ENCODE measurements at places on chromosomes 7 and 10. TPM values are rescaled to one million over a fixed set of nuclear protein-coding genes. Genes with fewer than 3 reads are reported as not detected.

ASB10 gene
- not detected for polyA plus RNA-seq

STEAP2 gene
- not detected for polyA plus RNA-seq

PRKG1 gene
- polyA plus RNA-seq, result not detected

- DNase-seq, result no peak
Measured at GRCh38 chr10:21823617-21824016, 179.9 kb downstream of the DNAJC1 start.

GRCh38 chr7:140159497-140159896 lies 17.3 kb downstream of the KDM7A start:
- DNase-seq, result no peak

DNA sequence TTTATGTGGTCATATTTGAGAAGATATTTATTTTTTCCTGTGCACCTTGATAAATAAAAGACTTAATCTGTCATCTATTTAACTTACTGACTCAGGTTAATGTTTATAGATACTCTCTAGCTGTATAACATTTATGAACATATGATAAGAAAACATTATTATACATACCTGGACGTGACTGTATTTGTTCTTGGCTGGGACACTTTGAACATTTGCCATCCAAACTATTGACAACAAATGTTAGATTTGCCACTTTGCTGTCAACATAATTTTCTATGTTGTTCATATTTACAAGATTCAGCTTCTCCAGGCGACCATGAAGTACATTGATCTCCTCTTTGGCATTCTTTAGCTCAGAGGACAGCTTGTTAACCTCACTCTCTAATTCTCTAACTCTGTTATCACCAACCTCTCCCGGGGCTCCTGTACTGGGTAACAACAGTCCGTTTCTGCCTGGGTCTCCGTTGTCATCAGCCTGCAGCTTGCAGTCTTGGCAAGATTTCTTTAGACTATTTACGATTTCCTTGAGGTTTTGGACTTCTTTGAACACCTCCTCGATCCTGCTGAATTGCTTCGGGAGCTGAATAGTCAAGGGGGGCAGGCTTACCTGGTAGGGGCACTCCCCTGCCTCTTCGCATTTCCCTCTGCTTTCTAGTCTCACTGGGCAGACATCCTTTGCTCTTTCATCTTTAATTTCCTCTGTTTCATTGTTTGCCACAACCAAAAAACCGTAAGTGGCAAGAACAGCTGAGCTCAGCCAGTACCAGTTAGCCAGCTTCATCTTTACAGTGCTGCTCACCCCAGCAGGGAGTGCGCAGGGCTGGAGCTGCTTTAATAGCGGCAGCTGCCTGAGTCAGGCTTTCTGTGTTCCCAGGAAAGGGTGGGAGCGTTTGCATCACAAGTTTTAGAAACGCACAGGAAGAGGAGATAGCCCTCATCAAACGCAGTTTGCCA lies at the start of gene FGL2:
TSS of gene FGL2 (minus strand) at position 807 of the 954 bp plus-strand sequence. CDS start at position 781, 26 bp downstream.
- no peak for DNase-seq

DNA sequence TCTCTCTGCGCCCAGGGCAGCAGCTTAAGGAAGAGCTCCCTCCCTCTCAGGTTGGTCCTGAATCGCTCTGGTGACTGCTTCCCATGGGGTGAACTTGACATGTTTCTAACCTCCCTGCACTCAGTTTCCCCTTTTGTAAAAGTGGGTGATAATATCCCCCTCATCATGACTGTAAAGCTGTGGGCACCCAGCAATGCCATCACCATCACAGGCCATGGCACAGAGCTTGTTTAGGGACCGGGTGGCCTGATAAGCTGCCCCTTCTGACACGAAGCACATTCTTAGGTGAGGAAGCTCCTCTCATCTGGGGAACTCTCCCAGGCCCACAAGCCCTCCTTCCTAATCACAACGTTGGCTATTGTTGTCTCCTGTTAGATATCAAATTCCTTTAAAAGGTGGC lies 972.8 kb upstream of the ZNF722 start:
- DNase-seq, result no peak

DNA sequence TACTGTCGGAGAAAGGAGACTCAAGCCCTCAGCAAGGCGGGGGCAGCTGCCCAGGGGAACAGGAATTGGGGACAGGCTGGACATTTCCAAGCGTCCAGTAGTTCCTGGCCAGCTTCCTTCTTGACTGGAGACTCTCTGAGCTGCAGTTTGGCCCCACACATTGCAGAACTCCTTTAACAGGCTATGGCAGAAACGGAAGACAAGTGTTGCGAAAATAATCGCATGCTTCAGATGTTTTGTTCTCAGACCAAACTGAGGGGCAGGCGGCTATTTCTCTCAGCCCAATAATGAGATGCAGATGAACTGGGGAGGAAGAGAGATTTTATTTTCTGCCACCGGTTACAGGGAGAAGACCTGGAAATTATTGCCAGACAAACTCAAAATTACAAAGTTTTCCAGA lies 88.0 kb upstream of the PFKP start:
- no peak for DNase-seq

DNA sequence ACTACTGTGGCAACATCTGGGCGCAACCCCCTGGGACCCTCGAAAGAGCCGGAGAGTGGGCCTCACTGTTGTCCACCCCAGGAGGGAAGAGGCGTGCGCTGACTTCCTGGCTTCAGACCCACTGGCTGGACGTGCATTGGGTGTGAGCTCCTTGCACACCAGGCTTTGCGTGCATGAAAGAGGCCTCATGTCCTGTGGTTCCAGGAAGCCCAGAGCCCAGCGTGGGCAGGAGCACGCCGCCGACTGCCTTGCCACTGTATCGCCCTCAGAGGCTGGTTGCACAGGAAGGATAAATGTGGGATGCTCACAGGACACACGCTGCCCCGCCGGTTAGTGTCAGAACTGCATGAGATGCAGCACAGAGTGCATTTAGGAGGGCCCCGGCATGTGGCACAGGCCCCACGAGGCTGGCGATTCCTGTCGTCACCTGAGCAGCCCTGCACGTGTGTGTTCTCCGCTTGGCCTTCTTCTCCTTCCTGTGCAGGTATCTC lies 8.5 kb upstream of the JAKMIP3 start:
- DNase-seq, result no peak

DNA sequence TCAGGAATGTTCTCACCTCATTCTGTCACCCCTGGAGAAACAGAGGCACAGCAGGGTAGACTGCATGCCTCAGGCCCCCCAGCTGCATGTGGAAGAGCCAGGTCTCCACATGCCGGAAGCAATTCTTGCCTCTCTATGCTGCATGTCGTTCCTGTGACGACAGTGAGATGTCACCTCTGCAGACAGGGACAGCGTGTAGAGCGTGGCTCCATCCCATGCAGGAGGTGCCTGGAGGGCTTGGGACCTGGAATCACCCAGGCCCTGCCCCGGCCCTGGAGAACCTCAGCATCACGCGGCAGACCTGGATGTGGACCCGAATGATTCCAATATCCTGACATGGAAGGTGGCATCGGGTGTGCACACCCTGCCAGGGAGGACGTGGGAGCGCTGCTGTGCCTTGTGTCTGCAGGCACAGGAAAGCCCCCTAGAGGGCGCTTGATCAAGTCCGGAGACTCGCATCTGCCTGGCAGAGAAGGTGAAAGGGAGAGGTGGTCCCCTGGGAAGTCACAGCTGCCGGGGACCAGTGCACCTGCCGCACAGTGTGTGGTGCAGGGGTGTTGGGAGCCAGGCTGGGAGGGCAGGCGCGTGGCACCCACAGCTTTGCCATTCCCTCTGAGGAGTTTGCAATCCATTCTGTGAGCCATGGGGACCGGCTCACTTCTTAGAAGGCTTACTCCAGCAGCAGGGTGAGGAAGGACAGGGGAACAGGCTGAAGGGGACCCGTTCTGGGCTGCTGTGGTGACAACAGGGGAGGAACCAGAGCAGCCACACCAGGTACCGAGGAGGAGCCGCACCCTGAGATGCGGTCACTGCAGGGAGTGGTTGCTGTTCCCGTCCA lies 45.3 kb upstream of the EN2 start:
- peak; percentile 19 for DNase-seq
